ENCODE measurements at places on chromosomes 12 and 14.

DNA sequence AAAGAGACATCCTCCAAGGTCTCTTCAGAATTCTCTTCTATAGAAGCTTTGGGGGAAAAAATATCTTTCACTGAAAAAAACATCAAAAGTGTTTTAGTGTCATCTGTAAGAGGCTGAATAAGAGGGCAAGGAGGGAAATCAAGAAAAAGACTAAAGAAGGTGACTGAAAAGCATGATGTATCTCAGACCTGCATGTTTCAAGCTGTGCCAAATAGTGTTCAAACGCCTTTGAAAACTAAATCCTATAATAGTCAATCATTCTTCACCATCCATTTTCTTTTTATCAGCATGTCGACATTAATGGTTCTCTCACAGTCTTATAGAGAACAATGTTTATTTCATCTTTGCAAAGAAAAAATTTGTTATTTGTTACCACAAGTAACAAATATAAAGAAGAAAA is 94.5 kb downstream of the CEP128 start:
- DNase-seq, result no peak

GRCh38 chr14:63496837-63497400 is 46.3 kb downstream of the PPP2R5E start:
- no peak for DNase-seq

- DNase-seq, result no peak
Observed at GRCh38 chr12:115204957-115205754, 521.2 kb upstream of the TBX3 start.

DNA sequence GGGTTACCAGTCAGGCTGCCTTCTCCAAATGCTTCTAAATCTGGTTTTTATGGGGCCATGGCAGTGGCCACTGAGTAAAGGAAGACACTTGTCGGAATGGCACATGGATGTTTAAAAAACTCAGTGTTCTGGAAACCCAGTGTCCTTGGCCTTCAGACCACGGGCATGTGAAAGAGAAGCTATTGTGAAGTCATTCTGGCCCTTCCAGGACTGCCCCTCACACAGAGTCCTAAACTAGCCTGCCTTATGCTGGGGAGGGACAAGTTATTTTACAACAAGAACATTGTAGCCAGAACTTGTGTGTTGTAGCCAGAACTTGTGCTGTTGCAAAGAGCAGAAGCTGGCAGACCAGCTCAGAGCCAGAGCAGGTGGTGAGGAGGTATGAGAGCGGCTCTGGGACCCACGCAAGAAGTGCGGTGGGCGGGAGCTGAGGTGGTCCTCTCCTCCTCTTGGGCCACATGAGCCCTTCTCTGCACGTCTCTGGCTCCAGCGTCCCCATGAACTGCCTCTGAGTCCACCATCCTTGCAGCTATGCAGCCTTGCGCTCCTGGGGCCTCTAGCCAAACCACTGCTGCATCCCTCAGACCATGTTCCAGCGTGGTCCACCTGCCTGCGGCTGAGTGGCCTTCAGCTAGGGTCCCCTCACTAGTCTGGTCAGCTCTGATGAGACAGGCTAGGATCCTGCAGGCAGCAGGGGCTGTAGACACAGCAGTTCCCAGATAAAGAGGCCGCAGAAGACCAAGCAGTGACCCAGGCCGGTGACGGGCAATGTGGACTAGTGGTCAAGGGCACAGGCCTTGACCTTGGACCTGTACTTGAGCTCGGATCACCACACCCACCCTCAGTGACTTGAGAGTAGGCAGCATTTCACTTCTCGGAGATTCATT is 32.5 kb downstream of the MMAB start:
- no peak for DNase-seq

DNA sequence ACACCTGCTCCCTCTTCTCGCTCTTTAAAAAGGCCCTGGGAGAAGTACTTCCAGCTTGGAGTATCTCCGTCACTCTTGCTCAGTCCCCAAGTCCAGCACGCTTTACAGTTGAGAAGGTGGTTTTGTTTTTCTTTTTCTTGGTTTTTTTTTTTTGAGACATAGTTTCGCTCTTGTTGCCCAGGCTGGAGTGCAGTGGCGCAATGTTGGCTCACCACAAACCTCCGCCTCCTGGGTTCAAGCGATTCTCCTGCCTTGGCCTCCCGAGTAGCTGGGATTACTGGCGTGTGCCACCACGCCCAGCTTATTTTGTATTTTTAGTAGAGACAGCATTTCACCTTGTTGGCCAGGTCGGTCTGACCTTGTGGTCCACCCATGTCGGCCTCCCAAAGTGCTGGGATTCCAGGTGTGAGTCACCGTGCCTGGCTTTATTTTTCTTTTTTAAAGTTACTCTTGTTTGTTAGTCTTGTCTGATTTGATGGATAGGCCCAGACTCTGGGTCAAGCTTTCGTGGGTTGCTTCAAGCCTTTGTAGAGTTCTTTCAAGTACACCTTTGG is 1.9 kb downstream of the TDRD9 start:
- no peak for DNase-seq

All from vagina (tissue), 2 donors.